ENCODE measurements at places on chromosomes 7 and 10.
A peak's percentile ranks its signal among the peaks of the same experiment; 100 is the strongest.

DNA sequence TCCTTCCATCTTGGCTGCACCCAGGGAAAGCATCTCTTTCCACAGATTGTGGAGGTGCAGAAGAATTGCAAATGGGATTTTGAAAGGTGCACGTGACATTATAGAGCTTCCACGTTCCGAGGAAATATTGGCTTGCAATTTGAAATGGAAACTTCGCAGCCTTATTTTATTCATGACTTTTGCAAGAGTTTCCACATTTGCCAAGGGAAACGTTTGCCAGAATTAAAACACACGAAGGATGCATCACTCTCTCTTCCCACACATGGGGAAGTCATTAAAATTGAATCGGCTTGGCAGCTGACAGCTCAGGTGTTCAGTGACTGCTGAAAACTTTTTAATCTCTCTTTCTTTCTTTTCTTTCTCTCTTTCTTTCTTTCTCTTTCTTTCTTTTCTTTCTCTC, 475.4 kb upstream of the IGFBP3 start:
- DNase-seq: no peak

- no peak for DNase-seq
These were observed 97.1 kb downstream of the SH3PXD2A start for GRCh38 chr10:103758294-103758681.

DNA sequence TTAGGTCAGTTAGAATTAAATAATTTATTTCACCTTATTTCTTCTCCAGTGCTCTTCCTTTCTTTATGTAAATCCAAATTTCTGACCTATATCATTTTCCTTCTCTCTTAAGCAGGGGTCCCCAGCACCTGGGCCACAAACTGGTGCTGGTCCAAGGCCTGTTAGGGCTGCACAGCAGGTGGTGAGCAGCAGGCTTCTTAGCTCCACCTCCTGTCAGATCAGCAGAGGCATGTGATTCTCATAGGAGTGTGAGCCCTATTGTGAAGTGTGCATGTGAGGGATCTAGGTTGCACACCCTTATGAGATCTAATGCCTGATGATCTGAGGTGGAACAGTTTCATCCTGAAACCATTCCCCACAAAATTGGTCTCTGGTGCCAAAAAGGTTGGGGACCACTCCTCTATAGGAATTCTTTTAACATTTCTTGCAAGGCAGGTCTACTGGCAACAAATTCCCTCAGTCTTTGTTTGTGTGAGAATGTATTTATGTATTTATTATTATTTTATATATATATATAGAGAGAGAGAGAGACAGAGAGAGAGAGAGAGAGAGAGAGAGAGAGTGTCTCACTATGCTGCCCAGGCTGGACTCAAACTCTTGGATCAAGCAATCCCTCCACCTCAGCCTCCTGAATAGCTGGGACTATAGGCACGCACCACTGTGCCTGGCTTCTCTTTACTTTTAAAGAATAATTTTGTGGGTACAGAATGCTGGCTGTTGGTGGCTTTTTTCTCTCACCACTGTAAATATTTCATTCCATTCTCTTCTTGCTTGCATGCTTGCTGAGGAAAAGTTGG, 4.3 kb upstream of the ABCC2 start:
- no peak for DNase-seq

DNA sequence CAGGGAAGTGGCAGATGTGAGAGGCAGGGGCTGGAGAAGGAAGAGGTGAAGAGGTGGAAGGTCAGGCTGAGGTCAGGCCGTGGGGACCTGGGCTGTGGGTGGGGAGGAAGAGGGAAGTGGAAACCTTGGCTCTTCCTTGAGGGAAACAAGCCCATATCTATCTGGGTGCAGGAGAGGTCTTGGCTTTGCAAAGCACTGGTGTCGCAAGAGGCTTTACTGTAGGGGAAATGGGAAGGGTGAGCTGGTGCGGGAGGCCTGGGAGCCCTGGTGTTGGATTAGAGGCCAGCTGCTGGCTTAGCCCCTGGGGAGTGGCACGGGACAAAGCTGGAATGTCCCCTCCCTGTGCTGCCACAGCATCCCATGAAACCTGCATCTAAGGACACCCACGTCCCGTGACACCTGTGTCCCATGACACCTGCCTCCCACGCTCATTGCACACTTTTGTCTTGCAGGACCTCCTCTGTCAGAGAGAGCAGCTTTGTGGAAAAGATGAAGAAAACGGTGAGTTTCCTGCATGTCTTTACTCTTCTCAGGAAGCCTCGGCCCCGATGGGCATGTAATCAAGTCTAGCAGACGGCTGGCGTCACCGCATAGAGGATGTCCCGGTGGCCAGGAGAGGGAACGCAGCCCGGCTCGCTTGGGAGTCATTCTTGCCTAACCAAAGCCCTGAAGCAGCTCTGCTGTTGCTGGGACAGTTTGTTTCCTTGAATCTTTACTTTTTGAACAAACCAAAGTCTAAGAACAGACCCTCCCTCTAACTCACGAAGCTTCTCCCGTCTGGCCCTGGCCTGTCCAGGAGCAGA, 22.2 kb downstream of the TMEM120A start:
- no peak for DNase-seq

- no peak for DNase-seq
These were observed 250.8 kb upstream of the HABP2 start for GRCh38 chr10:113302062-113302461.

GRCh38 chr10:124641282-124642087, 102.7 kb downstream of the FAM53B start:
- no peak for DNase-seq

GRCh38 chr10:53765311-53765710, 992.7 kb upstream of the MBL2 start:
- DNase-seq: no peak

DNA sequence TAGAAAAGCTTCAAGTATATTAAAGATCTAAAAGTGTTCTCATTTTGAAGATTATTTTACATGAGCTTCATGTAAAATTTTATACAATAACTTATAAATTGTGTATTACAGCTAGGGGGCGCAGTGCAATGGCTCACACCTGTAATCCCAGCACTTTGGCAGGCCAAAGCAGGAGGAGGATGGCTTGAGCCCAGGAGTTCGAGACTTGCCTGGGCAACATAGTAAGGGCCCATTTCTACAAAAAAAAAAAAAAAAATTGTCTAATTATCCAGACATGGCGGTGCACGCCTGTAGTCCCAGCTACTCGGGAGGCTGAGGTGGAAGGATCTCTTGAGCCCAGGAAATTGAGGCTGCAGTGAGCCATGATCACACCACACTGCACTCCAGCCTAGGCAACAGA, 16.6 kb downstream of the ACBD5 start:
- peak; percentile 41 for DNase-seq

DNA sequence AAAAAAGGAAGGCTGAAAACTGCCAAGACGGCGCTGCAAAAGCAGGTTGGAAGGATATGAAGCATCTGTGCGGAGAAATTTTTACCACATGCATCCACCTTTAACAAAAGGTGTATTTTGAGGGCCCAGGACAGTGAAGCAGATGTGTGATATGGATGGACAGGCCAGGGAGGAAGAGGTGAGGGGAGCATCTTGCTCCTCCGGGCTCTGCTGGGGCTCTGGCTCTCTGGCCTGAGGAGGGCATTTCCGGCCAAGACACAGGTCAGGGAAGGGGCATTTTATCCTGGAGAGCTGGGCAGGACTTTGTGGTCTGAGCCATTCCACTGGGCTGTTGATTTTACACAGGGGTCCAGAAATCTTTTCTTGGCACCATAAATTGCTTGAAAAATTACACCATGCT, 175.1 kb downstream of the ZMYND11 start:
- DNase-seq: no peak

GRCh38 chr7:5283421-5284303, 919 bp downstream of the SLC29A4 start:
- DNase-seq: no peak

DNA sequence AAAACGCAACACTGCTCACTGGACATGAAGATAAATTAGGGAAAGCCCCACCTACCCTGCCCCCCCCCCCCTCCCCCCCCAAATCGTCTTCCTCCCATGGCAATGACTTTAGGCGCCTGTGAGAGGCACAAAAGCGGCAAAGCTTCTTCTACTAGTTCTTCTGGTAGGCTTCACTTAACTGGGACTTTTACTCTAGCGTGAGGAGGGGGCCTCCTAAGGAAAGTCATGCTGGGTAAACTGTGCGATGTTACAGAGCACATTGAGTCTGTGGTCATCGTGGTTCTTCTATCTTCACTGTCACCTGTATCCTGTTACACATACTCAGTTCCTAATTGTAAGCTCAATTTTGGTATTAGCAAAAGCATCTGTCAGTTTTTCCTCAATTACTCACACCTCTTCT, 25.1 kb downstream of the HSPB1 start:
- DNase-seq: no peak

- no peak for DNase-seq
These were observed 35.0 kb downstream of the JAKMIP3 start for GRCh38 chr10:132100556-132101349.

- no peak for DNase-seq
These were observed 76.4 kb downstream of the CELF2 start for GRCh38 chr10:11093771-11094736.

DNA sequence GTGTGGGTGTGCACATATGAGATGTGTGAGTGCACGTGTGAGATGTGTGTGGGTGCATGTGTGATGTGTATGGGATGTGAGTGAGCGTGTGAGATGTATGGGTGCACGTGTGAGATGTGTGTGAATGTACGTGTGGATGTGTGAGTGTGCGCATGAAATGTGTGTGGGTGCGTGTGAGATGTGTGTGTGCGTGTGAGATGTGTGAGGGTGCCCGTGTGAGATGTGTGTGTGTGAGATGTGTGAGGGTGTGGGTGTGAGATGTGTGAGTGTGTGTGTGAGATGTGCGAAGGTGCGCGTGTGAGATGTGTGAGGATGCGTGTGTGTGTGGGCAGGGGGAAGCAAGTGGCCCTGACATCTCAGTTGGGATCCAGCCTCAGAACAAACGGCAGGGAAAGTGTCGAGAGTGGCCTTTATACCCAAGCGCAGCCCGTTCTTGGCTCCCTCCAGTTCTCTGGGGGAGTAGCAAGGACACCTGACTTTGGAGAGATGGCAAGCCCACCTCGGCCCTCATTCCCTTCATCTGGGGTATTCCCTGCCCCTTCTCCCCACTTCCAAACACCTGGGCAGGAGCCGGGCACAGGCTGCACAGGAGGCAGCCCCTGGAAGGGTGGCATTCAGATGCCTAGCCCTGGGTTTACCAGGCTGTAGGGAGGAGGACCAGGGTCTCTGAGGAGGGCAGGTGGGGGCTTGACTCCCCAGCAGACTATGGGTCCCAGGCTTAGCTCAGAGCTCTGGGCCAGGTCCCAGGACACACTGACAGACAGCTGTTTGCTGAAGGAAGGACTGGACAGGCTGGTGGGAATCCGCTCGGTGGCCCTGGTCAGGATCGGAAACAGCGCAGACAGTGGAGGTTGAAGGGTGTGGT, 31.6 kb downstream of the PPIF start:
- DNase-seq: no peak

DNA sequence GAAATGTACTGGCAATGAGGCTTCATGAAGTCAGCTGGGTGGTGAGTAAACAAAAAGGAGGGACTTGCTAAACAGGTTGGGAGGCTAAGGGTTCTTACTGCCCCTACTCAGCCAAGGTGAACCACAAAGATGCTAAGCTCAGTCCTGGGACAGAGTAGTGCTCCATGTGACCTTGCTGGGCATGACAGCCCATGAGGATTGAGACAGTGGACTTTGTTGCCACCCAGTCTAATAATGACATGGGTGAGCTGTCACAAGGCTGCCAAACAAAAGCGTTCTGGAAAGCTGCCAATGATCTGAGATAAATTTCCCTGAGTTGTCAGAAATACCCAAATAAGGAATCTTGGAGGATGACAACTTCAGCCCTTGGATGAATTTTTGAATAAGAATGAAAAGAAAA, 75.2 kb downstream of the CLEC2L start:
- DNase-seq: no peak

DNA sequence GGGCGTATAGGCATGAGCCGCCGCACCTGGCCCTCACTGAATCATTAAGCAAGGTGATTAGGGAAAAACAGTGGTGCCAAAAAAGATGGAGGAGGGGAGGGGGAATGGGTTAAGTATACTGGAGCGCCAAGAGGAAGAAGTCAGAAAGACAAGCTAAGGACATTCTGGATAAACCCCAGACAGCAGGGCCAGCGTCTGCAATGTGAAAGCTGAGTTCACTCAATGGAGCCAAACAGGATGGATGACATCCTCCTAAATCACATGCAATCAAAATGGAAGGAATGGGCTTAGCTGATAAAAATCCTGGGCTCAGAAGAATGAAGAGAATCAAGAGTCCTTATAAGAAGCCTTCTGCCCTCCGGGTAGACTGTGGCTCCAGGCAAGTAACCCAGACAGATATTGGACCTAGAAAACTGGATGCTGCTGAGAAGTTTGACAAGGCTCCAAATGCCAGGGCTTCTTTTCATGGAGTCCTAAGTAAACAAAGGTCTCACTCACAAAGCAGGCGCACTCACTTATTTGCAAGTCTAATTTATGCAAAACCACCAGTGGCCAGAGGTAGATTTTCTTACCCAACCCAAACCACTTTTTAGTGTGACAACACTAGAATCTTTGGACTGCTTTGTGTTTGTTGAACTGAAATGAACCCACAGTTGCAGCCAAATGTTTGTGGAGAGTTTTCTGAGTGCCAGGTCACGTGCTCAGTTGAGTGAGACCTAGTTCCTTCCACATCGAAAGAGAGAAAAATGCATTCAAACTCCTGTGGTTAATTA, 519.1 kb upstream of the AUTS2 start:
- no peak for DNase-seq

GRCh38 chr10:24950439-24950838, 2.0 kb downstream of the PRTFDC1 start:
- DNase-seq: no peak

DNA sequence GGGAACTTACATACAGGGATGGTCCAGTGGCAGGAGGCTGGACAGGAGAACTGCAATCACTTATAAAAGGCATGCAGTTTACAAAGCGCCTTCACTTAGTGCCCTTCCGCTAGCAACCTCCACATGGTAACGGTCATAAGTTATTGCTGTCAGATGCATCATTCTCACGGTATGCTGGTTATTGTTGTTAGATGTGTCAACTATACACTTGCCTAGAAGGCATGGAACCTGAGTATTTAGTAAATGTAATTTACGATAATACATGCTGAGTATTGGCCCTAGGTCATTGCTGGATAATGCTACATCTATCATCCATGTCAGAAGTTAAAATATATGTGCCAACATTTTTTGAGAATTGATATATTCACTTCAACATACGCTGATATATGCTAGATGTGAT, 155.1 kb upstream of the MBL2 start:
- DNase-seq: no peak

- DNase-seq: peak; percentile 30
These were observed 17.3 kb downstream of the TPK1 start for GRCh38 chr7:144818511-144818910.

- no peak for DNase-seq
These were observed 3.3 kb downstream of the NUDT13 start for GRCh38 chr10:73113551-73113950.

GRCh38 chr7:114405427-114405826, 9.2 kb upstream of the FOXP2 start:
- DNase-seq: no peak

- DNase-seq: no peak
These were observed 6.9 kb downstream of the FAM241B start for GRCh38 chr10:69636626-69637605.

GRCh38 chr10:100967332-100967731, 2.0 kb upstream of the SEMA4G start:
- no peak for DNase-seq

- DNase-seq: no peak
These were observed 254.6 kb downstream of the PTEN start for GRCh38 chr10:88117869-88118632.

GRCh38 chr10:60093317-60093716, 187.0 kb upstream of the CCDC6 start:
- no peak for DNase-seq
